ENCODE measurements at places on chromosomes 3 and 15. TPM values are rescaled to one million over a fixed set of nuclear protein-coding genes. Genes with fewer than 3 reads are reported as not detected.

Gene MSL2
- 13.0 TPM for total RNA-seq

Gene CLDN16
- total RNA-seq, result 0.30 TPM

Gene AHSG
- total RNA-seq, result not detected

Gene SLCO3A1
- 5.7 TPM for total RNA-seq

Gene SAMD7
- not detected for total RNA-seq

Gene PLSCR2
- total RNA-seq, result not detected

Gene LYZL4
- total RNA-seq, result not detected

Gene GOLGA6L10
- 0.85 TPM for total RNA-seq

Gene SYNPR
- total RNA-seq, result not detected

Gene CCDC32
- total RNA-seq, result 17.1 TPM

Gene SNX22
- 0.10 TPM for total RNA-seq

Gene MELTF
- total RNA-seq, result 19.6 TPM

Gene MESP1
- total RNA-seq, result 0.26 TPM

Gene CHL1
- 0.07 TPM for total RNA-seq

Gene FGF12
- 0.07 TPM for total RNA-seq

Gene ZNF80
- total RNA-seq, result not detected

Gene BTLA
- total RNA-seq, result 0.07 TPM

Gene CPA3
- not detected for total RNA-seq

Gene TICRR
- 1.7 TPM for total RNA-seq

Gene DUOX2
- not detected for total RNA-seq

Gene CYP1A1
- total RNA-seq, result 1.2 TPM

Gene IFT80
- total RNA-seq, result 37.0 TPM

Gene SMCO1
- total RNA-seq, result not detected

Gene PCSK6
- 1.1 TPM for total RNA-seq

Gene CSPG5
- total RNA-seq, result 0.26 TPM
